Right atrium auricular region (tissue), 2 donors: ENCODE measurements at places on chromosomes 2 and 18.

DNA sequence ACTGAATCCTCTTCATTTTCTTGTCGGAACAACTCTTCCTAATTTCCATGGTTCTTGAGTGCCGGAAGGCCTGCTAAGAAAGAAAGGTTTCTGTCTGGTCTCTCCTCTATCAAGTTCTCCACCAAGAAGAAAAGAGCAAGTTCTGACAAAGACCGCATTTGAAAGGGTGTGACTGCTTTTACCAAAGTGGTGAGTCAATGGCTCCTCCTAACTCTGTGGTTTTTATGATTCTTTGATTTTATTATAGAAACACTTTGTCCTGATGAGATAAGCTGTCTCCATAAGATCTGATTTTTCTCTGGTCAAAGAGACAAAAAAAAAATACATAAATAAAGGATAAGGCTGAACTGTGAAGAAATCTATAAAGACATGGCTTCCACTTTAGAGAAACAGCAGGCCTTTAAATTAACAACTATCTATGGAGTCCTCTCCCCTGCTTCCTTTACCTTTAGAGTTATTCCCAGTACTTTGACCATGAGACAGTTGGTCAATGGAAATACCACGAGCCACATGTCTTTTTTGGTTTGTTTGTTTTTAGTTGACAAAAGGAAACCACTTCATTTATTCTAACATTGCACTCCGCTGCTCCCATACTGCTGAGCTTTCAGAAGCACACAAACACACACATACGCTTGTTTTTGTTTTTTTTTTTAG, 67.7 kb downstream of the REL start:
- DNase-seq, result no peak

- no peak for DNase-seq
Measured at GRCh38 chr2:238731961-238732360, 115.9 kb upstream of the TWIST2 start.

- DNase-seq, result no peak
Measured at GRCh38 chr2:165793779-165794535, at the start of gene GALNT3. GALNT3 (minus strand) TSS chr2:165794247; CDS start chr2:165770700, 23,547 bp downstream.

DNA sequence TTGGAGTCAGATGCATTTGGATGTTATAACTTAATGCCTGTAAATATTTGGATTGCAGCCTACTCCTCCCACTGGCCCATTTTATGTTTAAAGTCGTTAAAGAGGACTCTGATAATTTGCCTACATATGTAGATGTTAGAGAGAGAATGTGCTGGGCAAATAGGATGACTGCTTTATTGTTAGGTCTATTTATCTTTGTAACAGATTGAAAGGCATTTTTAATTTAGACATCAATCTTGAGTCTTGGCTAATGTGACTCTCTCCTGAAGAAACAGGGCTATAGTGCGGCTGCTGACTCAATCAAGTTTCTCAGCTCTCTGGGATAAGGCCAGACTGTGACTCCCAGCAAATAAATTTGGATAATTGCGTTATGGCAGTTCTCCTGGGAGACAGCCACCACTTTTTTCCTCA, 1101.4 kb downstream of the CBLN2 start:
- DNase-seq, result no peak

GRCh38 chr2:57343391-57344006, 703.1 kb upstream of the VRK2 start:
- DNase-seq, result no peak

- no peak for DNase-seq
Measured at GRCh38 chr2:45705233-45705632, 53.8 kb downstream of the PRKCE start.

- no peak for DNase-seq
Measured at GRCh38 chr2:105885456-105885855, 140.7 kb downstream of the NCK2 start.

- DNase-seq, result no peak
Measured at GRCh38 chr2:96308248-96308647, 2.9 kb upstream of the SNRNP200 start.

- DNase-seq, result no peak
Measured at GRCh38 chr2:127105656-127106456, 1.1 kb downstream of the BIN1 start.

DNA sequence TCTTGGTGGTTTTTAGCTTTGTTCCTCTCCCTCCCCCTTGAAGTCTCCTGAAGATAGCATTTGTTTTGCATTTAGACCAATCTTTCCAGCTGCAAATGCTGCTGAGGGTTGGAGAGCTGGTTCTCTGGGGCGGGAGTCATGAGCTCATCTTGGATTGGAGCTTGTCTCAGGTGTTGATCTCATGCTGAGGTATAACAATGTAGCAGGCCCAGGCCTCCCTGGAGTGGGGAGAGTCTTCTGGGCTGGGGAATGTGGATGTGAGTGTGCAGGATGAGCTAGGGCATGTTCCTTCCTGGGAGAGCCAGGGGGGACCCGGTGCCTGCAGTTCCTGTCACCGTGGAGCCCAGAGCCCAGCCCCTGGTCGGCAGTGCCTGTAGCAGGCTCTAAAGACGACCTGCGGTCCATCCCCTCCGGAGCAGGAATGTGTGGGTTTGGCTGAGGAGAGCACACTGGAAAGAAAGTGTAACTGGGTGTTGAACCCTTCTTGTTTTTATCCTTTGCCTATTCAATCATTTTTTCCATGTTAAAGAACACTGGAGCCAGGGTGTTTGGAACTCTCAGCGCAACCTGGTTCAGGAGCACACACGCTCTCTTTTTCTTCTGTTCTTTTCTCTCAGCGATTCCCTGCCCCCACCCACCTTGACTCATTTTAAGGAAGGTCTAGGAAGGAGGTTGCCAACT, 2.7 kb downstream of the ZNF532 start:
- DNase-seq, result no peak

GRCh38 chr2:28408764-28409599, 16.3 kb downstream of the FOSL2 start:
- DNase-seq, result no peak

DNA sequence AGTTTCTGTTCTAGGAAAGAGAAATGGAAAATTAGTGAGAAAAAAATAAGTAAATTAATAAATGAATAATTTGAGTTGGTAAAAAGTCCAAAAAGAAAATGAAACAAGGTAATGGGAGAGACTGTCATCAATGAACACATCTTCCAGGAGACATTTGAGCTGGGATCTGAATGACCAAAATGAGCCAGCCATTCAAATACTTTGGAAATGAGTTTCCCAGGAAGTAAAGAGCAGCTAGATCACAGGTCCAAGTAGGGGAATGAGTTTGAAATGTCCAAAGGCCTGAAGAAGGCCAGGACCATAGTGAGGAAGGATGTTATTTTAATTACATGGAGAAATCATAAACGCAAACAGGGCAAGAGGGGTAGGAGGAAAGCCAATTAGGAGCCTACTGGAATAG, 6.6 kb upstream of the DNAH7 start:
- DNase-seq, result no peak
